A172 (cell line): ENCODE measurements at places on chromosomes 7 and 10. TPM values are rescaled to one million over a fixed set of nuclear protein-coding genes. Genes with fewer than 3 reads are reported as not detected.

GRCh38 chr10:11986593-11987216 is 55.9 kb downstream of the UPF2 start:
- peak; percentile 83 for DNase-seq

The ACBD7 gene
- 3.7 and 9.3 TPM in 2 replicates for total RNA-seq

The RBP4 gene
- total RNA-seq: not detected in 2 replicates

The AFAP1L2 gene
- 0.50 and 1.4 TPM in 2 replicates for total RNA-seq

DNA sequence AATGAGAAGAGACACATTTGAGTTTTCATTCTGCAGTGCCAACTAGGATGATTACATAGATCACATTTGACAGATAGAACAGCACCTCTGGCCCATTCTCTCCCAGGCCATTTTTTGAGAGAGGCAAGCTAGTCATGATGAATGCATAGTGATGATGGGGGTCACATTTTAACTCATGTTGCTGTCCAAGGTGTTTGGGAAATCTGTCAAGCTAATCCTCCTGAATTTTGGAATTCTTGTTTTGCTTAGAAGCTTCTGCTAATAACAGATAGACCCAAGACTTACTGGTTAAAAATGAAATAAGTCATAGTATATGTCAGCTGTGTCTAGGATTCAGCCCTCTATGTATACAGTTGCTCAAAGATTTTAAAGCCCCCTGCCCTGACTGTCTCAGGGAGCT is 101.0 kb downstream of the PTPN20 start:
- no peak for DNase-seq

DNA sequence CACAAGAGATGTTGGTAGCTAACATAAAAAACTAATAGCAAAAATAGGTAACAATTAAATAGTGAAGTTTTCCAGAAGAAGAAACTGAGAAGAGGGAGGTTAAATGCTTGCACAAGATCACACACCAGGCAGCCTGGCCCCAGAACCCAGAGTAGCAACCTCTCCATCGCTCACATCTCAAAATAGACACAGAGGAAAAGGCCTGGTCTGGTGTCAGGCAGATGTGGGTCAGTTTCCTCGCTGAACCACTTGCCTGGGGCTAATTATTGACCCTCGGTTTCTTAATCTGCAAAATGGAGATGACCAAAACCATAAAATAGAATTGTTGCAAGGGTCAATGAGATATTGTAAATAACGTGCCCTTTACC is 44.5 kb upstream of the STK17A start:
- no peak for DNase-seq

DNA sequence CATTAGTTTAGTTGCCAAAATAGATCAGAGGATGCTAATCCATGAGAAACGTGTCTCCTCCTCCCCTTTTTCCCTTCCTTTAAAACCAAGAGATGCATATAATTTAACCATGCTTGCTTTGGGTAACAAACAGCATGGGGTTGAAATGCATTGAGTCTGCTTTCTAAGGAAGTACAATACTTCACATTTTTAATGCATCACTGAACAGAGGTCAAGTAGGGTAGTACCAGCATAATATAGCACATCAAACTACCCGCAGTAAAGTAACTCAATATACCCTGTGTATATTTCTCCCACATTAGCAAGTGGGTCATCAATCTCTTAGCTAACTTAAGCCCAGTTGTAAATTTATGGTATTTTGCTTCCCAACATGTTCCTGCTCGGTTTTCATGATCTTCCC is 239.3 kb upstream of the SEMA3C start:
- no peak for DNase-seq

DNA sequence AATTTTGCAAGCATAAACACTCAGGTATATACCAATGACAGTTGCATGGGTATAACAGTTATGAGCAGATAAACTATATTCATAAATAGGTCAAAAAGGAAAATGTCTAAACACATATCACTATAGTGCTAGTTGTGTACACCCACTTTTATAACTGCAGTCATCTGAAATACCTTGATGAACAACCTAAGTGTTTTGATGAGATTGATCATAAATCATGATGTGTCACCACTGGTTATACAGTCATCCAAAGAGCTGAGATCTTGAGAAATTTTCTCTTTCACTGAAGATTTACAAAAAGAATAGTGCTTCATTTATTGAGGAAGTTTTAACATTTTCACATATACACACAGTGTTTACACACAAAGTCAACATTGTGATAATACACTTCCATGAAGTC is 78.6 kb upstream of the SLC25A13 start:
- no peak for DNase-seq

GRCh38 chr7:156002362-156003066 is 190.3 kb upstream of the SHH start:
- no peak for DNase-seq

DNA sequence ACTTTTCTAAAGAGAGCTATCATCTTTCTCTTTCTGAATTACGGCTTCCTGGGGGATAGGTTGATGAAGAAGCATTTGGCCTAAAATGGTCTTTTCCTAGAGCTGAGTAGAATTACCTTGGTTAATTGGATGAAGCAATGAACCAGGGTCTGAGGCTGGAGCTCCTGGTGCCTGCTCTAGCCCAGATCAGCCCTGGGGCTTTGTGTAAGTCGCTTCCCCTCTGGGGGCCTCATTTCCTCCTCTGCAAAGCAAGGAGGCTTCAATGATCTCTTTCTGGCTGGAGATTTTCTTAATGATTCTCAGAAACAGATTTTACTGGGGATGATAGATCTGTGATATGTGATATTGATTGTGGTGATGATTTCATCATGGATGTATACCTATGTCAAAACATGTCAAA is 3.5 kb upstream of the CPA2 start:
- no peak for DNase-seq

The AMZ1 gene
- 0.07 and 0.28 TPM in 2 replicates for total RNA-seq

GRCh38 chr7:127895814-127896280 is 135.4 kb downstream of the LRRC4 start:
- DNase-seq: no peak

GRCh38 chr7:931871-932650 is 22.4 kb downstream of the ADAP1 start:
- no peak for DNase-seq

The SDK1 gene
- 1.8 and 2.5 TPM in 2 replicates for total RNA-seq

The MCMBP gene
- 107 and 125 TPM in 2 replicates for total RNA-seq

DNA sequence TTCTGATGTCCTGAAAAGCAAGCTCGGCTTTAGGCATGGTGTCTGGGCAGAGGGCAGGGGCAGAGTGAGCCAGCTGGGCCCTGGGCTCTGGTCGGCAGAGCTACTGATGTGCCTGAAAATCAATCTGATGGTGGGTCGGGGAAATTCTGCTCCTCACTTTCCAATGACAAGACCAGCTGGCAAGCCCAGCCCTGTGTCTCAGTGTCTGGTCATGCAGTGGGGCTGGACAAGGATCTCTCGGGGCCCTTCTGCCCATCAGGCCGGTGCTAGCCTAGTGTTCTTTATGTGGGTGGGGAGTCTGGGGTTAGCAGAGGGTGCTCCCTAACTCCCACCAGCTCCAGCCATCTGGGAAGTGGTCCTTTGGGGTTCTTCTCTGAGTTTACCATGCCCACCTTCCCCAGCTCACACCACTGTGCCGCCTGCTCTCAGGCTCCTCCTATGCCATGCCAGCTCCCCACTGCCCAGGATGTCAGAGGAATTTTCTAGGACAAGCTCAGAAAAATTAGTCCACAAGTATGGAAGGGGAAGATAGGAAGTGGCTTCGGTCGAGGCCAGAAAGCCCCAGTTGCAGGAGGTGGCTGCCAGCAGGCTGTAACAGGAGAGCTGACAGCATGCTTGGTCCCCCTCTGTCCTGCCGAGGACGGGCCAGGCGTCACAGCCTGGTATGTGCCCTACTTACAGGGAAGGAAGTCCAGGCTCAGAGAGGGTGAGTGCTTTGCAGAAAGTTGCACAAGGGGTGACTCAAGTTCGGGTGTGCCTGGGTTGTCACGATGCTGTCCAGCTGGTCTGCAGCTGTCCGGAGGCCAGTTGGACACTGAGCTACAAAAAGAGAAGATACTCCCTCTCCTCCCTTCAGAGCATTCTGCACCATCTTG is 135.2 kb downstream of the ADCY1 start:
- DNase-seq: no peak
